ENCODE measurements at places on chromosomes 7 and 10.

DNA sequence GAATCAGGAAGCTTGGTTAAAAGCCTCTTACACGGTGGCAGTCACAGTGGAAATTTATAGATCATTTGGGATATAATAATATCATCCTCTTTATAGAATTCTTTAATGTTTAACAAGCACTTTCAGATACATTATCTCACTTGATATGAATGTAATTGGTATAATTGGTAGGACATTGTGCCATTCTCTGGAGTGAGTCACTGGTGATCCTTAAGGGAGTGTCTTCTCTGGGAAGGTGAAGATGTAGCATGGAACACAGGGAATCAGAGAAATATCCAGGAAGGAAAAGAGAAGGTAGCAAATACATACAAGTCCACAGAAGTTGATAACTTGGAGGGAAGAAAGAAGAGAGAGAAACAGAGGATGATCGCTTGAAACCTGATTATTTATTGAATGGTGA is 9.8 kb downstream of the PTPRZ1 start:
- DNase-seq = no peak

- DNase-seq = no peak
Observed at GRCh38 chr7:137305901-137306621, 37.5 kb downstream of the PTN start.

- no peak for DNase-seq
Observed at GRCh38 chr7:126450269-126450671, 802.5 kb downstream of the GRM8 start.

GRCh38 chr7:13115157-13115772 is 427.8 kb downstream of the ARL4A start:
- DNase-seq = no peak

- no peak for DNase-seq
Observed at GRCh38 chr7:3217166-3217565, 83.9 kb upstream of the SDK1 start.

Measured in inflammatory macrophage (primary cell).